Ureter (tissue), 1 donor: ENCODE measurements at places on chromosomes 11 and 22.

DNA sequence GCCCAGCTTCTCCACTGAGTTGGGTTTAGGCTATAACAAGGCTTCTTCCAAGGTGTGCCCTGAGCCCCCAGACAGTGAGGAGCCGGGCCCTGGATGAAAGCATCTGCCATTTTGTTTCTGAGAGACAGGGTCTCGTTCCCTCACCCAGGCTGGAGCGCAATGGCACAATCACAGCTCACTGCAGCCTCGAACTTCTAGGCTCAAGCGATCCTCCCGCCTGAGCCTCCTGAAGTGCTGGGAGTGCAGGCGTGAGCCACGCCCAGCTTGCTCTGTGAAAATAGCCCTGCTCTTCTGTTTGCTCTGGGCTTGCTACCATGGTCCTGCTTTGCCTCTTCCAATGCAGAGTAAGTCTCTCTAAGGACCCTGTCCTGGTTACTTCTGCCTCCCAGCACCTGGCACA is 6.7 kb downstream of the DENND6B start:
- no peak for DNase-seq

GRCh38 chr22:25169278-25170031 is 30.2 kb upstream of the CRYBB3 start:
- no peak for DNase-seq

DNA sequence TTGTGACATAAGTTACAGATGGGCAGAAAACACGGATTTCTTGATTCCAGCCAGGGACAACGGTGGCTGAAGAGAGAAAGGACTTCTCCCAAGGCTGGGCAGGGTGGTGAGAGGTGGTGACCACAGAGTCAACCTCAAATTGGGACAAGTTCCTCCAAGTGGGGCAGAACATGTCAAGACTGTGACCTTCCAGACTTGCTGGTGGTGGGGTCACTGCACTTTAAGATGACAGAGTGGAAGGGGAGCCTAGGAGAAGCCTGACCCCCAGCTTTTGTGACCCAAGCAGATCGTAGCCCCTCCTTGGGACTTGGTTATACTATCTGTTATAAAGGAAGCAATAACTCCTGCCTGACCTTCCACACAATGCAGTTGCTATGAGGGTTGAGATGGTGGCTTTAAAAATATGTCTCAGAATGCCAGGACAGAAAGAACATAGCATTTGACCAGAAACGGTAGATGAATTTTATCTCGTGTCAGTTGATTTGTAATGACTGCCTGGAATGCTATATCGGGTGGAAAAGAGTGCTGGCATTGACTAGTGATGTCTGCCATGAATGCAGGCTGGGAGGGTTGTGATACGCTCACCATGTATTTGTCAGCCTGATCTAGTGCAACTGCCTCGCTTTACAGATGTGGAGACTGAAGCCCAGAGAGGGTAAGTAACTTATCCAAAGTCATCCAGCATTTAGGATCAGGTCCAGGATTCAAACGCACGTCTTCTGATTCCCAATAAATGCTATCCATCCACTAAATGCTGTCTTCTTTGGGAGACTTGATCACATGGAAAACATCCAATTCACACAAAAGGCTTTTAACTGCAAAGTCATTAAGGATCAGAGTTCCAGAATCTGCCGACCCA is 18.3 kb downstream of the TST start:
- DNase-seq, result no peak

DNA sequence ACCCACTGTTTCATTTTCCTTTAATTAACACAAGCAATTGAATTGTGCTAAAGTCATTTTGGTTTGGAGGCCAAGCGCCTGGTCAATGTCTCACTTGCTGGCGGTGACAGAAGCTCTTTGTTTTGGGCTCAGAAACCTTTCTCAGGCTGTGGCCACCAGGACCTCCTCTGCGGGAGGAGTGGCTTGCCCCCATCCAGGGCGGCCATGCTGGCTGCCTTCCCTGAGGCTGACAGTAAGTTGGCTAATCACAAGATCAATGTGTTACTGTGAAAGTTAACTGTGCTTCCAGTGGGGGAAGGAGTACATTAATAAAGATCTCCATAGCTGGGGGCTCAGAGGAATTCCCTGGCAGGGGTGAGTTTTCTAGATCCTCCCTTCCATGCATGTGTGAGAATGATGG is 1074.5 kb downstream of the NTM start:
- DNase-seq, result no peak

GRCh38 chr11:61996933-61997332 is 29.5 kb upstream of the FTH1 start:
- no peak for DNase-seq

- DNase-seq, result no peak
Measured at GRCh38 chr11:10263929-10264328, 30.1 kb downstream of the SBF2 start.

GRCh38 chr22:19747551-19747950 is 13.0 kb upstream of the TBX1 start:
- no peak for DNase-seq

DNA sequence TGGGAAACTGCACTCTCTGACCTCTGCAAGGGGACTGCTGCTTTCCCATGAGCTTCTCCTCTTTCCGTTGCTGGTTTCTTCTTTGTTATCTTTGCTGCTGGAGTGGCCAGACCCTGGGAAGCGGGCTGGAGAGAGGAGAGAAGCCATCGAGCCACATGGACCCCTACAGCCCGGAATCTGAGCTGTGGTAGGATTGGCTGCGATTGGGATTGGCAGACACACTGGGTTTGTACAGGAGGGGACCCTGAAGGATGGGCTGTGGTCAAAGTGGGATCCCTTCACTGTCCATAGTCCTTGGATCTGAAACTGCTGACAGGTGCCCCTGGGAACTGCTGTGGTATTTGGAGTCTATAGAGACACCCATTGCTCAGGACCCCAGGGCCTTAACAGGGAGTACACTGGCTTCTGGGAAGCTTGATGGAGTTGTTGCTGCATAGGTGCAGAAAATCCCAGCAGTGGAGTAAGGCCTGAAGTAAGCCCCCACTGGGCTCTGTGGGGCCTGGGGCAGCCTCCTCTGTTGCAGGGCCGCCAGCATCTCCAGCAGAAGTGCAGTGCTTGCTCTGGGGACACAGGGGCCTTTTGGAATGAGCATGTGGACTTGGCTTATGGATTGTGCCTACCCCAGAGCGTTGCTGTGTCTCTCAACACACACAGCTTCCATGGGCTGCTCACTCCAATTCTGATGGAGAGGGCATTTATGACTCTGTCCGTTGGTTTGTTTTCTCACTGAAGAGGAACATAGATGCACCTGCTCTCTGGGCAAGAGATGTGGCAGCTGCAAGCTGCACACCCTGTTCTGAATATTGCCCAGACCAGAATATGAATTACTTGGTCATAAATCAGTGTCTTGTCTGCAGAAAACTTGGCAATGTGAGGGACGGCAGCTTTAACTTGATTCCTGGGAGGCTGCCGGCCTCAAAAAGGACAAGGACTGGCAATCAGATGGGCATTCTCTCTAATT is 32.0 kb downstream of the BCR start:
- no peak for DNase-seq

- DNase-seq, result no peak
Measured at GRCh38 chr22:38107692-38108515, 2.6 kb downstream of the BAIAP2L2 start.

DNA sequence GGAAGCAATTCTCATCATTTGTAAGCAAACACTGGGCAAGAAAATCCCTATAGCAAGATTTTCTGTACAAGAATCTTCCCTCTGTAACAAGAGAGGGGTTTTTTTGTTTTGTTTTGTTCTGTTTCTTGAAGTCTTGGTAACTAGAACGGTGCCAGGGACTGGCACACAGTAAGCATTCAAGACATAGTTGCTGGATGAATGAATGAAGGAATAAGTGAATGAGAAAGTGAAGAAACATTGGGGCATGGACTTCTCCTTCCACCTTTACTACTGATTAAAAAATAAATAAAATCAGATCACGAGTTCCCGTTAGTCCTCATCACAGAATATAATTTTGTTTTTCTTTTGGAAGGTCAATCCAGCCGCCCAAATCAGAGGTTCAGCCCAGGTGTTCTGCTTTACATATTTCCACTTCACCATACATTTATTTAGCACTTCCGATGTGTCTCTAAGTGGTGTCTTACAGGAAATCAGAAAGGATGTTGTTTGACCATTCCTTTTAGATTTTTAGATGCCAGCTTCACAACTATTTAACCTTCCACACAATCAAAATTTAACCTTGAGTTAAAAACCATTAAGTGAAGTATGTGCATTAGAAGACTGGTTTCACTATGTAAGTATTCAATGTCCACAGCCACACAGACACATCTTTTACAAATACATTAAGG is 281.2 kb downstream of the CADM1 start:
- no peak for DNase-seq

DNA sequence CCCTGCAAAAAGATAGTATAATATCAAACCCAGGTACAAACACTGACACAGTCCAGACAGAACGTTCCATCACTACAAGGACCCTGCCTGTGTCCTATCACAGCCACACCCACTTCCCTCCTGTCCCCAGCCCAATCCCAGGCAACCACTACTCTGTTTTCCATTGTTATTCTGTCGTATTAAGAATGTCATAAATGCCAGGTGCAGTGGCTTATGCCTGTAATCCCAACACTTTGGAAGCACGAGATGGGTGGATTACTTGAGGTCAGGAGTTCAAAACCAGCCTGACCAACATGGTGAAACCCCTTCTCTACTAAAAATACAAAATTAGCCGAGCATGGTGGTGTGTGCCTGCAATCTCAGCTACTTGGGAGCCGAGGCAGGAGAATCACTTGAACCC is 89.0 kb downstream of the TRMU start:
- DNase-seq, result no peak

DNA sequence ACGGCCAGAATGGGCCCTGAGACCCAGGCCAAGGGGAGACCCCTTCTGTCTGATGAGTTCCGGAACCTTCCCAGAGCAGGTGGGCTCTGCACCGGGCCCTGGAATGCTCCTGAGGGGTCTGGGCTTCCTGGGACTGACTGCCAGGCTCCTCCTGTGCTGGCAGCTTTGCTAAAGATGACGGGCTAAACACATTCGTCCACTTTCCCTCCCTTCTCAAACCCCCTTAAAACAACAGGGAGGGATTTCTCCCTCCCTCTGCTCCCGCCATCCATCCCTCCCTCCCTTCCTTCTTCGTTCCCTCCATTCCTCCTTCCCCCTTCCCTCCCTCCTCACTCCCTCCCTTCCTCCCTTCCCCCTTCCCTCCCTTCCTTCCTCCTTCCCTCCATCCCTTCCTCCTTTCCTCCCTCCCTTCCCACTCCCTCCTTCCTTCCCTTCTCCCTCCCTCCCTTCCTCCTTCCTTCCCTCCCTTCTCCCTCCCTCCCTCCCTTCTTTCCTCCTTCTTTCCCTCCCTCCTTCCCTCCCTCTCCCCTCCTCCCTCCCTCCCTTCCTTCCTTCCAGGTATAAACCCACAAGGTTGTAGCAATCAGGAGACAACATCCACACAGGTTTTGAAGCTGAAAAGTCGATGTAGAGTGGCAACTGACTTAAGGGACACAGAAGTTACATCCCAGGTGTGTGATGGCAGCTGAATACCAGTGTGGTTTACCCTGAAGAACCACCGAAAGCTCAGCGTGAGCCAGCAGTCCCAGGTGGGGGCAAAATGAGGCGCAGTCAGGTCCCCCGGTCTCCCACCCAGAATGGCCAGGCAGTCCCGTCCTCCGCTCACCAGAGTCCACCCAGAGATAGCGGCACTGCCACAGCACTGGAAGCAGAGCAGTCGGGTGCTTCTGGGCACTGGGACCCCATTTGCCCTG is 18.8 kb upstream of the MGAT3 start:
- DNase-seq, result no peak

GRCh38 chr22:32577591-32577990 is 103.0 kb downstream of the FBXO7 start:
- DNase-seq, result no peak

GRCh38 chr22:25736378-25737011 is 5.5 kb upstream of the MYO18B start:
- DNase-seq, result no peak

DNA sequence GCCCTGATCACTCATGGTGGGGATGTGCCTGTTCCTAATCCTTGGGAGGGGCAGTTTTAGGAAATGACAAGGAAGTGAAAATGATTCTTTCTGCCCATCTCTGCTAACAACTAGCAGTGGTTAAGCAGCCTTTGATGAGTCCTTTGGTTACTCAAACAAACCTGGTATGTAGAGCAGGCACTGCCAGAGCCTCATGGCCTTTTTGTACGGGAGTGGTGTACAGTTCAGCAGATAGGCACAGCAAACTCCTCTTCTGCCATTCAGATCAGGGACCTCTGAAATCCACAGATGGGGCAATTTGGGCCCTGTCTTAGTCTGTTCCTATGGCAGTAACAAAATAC is 66.2 kb downstream of the FZD4 start:
- DNase-seq, result no peak
